DMS79 treated with DMSO at 0.1 percent for 48 hours (cell line): ENCODE measurements at places on chromosomes 6 and 20.

DNA sequence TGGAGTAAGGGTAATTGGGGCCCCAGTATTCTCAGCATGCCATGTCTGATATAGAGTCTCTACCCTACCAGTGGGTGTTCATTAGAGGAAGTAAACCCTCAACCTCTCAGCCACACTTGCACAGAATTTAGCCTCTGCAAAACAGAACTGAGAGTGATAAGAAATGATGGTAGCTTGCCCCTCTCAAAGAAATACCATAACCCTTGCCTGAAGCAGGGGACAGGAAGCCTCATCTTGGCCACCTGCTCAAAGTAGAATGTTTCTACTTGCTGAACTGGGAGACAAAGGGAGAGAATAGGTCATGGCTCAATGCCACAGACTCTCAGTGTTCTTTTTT, 33.7 kb downstream of the SPTLC3 start:
- DNase-seq: no peak

DNA sequence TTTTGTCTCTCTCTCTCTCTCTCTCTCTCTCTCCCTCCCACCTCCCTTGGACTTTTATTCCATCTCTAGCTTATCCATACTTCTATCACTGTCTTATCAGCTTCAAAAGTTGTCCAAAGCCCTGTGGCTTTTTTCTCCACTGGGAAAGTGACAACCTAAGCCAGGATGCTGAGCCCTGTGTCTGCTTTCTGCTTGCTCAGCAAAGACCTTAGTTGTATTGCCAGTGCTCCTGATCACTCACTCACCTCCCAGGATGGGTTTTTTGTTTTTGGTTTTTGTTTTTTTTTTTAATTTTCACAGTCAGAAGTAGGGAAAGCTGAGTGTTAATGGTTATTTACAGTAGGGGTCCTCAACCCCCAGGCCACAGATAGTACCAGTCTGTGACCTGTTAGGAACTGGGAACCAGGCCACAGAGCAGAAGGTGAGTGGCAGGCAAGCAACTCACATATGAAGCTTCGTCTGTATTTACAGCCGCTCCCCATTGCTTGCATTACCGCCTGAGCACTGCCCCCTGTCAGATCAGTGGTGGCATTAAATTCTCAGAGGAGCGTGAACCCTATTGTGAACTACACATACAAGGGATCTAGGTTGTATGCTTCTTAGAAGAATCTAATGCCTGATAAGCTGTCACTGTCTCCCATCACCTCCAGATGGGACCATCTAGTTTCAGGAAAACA, 125.0 kb upstream of the ID4 start:
- DNase-seq: no peak

- DNase-seq: no peak
Observed at GRCh38 chr6:166851911-166852310, 104.4 kb downstream of the RNASET2 start.

GRCh38 chr6:62775427-62776022, 435.7 kb upstream of the FKBP1C start:
- DNase-seq: no peak

- DNase-seq: peak; percentile 78
Observed at GRCh38 chr6:38493931-38494547, 145.7 kb downstream of the BTBD9 start.

- DNase-seq: no peak
Observed at GRCh38 chr6:13248584-13248985, 79.8 kb downstream of the TBC1D7 start.

- no peak for DNase-seq
Observed at GRCh38 chr6:34425132-34425497, 754 bp downstream of the RPS10 start.

GRCh38 chr20:5197270-5197827, 70.5 kb downstream of the CDS2 start:
- no peak for DNase-seq

- DNase-seq: no peak
Observed at GRCh38 chr6:97594844-97595243, 311.8 kb upstream of the MMS22L start.

- DNase-seq: no peak
Observed at GRCh38 chr20:32457479-32457986, 99.4 kb downstream of the ASXL1 start.

GRCh38 chr6:163527291-163527690, 112.8 kb downstream of the QKI start:
- no peak for DNase-seq

GRCh38 chr20:40323361-40323794, 365.7 kb downstream of the MAFB start:
- peak; percentile 35 for DNase-seq

GRCh38 chr20:1684872-1685271, 27.3 kb upstream of the SIRPG start:
- no peak for DNase-seq

DNA sequence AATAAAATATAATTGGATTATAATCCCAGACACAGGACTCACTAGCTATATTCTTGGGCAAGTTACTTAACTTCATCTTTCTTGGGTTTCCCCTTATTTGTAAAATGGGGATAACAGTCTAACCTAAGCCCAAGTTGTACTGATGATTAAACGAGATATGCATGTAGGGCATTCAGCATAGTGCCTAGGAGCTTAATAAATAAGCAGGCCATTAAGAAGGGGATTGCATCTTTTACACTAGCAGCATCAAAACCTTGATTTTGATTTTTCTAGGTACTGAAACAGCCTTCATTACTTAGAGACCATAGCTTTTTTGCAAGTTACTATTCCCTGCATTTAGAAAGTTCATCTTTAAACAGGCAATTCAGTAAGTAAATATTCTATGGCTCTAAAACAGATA, 2.2 kb upstream of the QKI start:
- DNase-seq: no peak

- DNase-seq: no peak
Observed at GRCh38 chr6:108363113-108363512, 68.3 kb downstream of the AFG1L start.

GRCh38 chr6:87093199-87093598, 1.7 kb downstream of the CGA start:
- no peak for DNase-seq

- DNase-seq: no peak
Observed at GRCh38 chr6:34858681-34859080, 29.2 kb downstream of the TAF11 start.

DNA sequence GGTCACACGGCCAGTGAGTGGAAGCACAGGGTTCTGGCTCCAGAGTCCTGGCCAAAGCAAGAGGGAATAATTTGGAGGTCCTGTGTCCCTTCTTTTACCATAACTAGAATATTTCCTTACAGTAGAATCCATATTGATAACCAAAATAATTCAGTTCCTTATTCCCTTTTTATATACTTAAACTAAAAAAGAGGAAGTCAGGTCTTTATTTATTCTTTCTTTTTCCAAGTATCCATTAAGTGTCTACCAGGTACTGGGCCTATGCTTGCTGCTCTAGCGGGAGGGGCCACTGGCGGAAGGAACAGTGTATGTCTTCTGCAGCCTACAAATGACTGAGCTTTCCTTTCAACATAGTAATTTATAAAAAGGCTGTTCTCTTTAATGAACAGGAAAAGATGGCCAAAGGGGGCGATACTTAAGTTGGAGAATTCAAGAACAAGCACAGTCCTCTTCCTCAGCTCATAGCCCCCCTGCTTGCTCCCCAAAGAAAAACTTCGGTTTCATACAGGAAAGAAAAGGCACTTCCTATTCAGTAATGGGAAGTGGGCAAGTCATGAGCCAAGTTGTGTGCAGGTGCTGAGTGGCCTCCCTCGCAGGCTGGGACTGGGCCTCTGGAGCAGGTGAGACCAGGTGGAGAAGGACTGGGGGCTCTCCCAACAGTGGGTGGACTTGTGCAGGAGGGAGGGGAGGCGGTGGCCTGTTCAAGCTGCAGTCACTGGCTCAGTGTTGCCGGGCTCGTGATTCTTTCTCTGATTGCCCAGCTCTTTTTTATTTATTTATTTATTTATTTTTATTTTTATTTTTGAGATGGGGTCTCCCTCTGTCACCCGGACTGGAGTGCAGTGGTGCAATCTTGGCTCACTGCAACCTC, 110.9 kb downstream of the ARMC2 start:
- DNase-seq: no peak

DNA sequence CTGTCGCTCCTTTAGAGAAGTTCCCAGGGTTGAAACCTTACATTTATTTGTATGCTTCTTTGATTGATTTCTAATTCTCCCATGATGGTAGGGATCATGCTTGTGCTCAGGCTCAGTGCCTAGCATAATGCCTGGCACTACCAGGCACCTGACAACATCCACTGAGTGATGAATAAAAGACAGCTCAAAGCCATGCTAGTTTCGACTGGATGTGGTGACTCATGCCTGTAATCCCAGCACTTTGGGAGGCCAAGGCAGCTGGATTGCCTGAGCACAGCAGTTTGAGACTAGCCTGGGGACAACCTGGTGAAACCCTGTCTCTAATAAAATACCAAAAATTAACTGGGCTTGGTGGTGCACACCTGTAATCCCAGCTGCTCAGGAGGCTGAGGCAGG, 11.6 kb upstream of the CD164 start:
- DNase-seq: no peak

- DNase-seq: peak; percentile 43
Observed at GRCh38 chr6:18263418-18264218, 712 bp downstream of the DEK start.

DNA sequence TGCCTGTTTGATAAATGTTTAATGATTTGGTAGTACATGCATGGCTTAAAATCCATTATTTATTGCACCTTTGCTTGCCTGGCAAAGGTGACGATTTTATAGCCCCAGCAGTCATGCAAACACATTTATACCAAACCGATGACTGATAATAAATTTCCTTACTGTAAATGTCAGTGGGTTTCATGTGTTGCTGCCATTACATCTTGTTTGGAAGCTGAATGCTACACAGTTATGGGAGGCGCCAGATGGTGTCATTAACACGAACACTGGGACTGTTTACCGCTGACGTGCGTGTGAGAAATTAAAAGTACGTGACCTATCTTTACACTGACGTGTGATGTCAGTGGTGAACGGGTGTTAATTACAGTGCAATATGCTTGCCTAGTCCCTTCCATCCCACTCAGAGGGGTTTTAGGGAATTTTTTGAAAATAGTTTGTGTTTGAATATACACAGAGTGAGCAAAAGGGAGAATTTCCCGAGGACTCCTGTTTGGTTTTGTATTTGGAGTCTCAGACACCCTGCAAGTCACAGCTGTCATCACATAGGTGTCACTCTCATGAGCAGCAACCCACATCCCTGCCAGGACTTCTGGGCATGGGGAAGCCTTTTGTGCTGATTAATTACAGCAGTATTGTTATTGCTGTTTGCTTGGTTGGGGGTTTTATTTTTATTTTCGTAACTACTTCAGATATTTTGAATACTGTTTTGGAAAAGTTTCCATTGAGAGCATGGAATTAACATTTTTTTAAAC, 151.8 kb upstream of the INSM1 start:
- no peak for DNase-seq

GRCh38 chr6:31402324-31403282, 792 bp upstream of the MICA start:
- no peak for DNase-seq

DNA sequence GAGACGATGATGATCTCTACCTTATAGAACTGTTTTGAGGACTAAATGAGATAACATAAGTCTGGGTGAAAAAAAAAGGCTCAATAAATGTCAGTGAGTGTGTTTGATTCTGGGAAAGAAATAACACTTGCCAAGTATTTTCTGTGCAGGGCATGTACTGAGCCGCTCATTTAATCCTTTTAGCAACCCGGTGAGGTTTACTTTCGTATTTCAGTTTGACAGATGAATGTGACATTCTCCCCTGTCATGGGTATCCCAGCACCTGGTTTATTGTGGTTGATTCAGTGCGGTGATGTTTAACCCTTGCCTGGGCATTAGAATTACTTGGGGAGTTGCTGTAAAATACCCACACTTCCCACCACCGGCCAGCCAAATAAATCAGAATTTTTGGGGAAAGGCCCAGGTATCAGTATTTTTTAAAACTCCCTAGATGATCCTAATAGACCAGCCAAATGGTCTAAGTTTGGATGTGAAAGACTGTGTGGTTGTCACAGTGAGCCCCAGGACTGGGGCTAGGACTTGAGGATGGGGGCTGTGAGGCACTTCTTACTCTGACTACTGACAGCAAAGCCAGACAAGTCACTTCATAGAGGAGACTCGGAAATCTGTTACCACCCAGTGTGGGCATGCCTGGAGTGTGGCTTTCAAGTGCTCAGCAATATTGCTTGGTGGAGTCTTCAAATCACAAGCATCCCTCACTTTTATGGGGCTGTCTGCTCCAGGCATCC, 100.2 kb upstream of the KCNG1 start:
- DNase-seq: no peak

DNA sequence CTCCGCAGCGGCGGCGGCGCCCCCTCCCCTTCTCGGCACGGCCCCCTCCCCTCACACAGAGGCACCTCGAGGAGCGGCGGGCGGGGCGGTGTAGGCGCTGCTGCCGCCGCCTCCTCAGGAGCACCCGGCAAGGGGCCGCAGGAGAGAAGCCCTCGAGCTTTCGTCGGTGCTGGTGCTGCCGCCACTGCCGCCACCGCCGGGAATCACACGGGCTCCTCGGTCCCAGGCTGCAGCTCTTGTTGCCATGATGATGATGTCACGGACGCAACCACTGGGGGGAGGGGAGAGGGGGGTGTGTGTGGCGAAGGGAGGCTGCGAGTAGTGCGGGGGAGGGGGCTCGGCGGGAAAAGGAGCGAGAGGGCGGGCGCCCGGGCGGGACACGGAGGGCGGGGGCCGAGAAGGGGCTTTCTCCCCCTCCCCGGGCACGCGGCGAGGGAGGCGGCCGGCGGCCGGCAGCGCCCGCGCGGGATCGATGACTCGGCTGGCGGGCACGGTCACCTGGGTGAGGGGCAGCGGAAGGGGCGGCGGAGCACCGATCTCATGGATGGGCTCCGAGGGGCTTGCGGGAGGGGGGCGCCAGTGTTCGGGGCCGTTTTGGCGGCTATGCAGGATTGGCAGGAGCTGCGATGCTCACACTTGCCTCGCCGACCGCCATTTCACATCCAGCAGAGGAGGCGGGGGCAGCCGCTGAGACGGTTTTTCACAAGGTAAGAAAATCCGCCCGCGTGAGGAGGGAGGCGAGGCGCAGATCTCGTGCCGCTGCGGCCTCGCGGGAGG, at the start of gene REV3L:
TSS of gene REV3L (minus strand) at position 260 of the 777 bp plus-strand sequence. CDS start 330 bp downstream, outside the sequence.
- DNase-seq: peak; percentile 93
